Skeletal muscle cell (primary cell): ENCODE measurements at places on chromosomes 16 and 17.

DNA sequence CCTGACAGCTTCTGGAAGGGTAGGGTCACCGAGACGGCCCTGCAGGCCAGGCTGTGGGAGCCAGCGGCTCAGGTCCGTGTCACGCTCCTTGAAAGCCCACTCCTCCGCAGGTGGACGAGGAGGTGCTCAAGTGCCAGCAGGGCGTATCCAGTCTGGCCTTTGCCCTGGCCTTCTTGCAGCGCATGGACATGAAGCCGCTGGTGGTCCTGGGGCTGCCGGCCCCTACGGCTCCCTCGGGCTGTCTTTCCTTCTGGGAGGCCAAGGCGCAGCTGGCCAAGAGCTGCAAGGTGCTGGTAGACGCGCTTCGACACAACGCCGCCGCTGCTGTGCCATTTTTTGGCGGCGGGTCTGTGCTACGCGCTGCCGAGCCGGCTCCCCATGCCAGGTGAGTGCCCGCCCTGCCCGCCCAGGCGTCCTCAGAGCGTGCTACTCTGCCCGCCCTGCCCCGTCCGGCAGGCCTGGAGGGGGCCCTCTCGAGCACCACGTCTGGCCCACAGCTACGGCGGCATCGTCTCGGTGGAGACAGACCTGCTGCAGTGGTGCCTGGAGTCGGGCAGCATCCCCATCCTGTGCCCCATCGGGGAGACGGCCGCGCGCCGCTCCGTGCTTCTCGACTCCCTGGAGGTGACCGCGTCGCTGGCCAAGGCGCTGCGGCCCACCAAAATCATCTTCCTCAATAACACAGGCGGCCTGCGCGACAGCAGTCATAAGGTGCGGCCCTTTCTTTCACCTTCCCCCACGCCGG is 1.3 kb downstream of the NAGS start:
- no peak for DNase-seq

- DNase-seq = no peak
Measured at GRCh38 chr16:67163999-67164558, 466 bp upstream of the HSF4 start.

- DNase-seq = no peak
Measured at GRCh38 chr17:13209081-13209480, 191.3 kb upstream of the ELAC2 start.

GRCh38 chr17:45279898-45280297 is 18.0 kb upstream of the SPATA32 start:
- no peak for DNase-seq

DNA sequence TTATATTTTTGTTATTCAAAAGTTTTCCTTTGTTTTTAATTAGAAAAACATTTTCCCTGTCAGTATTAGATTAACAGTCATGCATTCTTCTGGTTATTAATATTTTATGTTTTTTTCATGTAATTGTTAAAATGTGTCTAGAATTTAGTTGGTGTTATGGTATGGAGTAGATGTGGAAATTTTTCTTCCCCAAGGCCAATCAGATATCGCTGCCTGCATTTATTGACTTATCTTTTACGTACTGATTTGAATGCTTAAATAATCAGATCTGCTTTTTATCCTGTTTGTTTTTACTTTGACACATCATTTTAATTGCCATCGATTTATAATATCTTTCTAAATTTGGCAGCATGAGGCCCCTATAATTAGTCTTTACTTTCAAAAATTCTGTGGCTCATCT is 13.6 kb downstream of the FTO start:
- no peak for DNase-seq

DNA sequence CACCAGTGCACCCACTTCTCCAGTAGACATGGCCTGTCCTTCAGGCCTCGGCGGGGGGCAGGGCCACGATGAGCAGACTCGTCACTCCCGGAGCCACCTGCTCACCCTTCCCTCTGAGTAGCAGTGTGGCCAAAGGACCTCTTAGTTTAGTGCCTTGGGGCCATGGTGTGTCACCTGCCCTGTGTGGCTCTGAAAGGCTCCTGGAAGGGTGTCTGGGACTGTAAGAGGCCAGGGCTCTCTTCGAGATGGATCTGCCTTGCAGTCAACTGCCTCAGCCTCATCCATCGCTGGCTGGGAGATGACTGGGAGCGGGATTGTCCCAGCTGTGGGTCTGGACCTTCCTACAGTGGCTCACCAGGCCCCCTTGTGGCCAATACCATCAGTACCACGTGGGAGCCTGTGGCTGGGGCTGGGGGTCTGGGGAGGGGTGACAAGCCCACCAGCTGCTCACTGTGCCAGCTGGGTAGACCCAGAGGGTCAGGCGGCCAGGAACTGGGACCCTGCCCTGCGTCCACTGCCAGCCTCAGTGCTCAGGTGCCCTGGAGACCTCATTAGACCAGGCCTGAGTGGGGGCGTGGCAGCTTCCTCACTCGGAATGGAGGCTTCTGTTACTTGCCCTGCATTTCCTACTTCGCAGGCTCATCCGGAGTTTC is 133.4 kb downstream of the OR1D5 start:
- no peak for DNase-seq
